CD4-positive, alpha-beta T cell treated with Interleukin-6 at 100 ng/mL for 8 hours (primary cell): ENCODE measurements at places on chromosomes 2 and 18.

GRCh38 chr2:119423811-119424210 is 7.8 kb upstream of the TMEM37 start:
- DNase-seq: no peak

- no peak for DNase-seq
Observed at GRCh38 chr2:35585972-35586371, 769.6 kb upstream of the CRIM1 start.

DNA sequence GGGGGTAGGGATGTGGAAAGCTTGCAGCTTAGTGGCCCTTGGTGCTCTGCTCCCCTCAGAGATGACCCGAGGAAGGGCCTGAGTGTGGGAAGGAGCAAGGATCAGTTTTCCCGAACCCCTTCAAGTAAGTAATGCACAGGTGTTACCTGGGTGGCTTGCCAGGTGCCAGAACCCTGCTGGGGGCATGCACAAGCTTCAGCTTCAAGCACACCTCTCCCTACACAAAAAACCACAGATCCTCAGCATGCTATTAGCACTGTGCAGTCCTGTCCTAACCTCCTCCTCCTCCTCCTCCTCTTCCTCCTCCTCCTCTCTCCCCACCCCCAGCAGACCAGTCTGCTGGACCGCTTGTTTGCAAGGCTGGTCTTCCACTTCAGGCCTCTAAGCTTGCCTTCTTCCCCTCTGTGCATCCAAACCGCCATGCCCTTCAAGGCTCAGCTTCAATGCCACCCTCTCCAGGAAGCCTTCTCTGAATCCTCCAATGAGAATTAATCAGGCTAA is 114.8 kb downstream of the ACAA2 start:
- DNase-seq: no peak

- no peak for DNase-seq
Observed at GRCh38 chr18:48328473-48329210, 80.5 kb downstream of the ZBTB7C start.

GRCh38 chr18:53909668-53910067 is 314.8 kb downstream of the MBD2 start:
- no peak for DNase-seq

DNA sequence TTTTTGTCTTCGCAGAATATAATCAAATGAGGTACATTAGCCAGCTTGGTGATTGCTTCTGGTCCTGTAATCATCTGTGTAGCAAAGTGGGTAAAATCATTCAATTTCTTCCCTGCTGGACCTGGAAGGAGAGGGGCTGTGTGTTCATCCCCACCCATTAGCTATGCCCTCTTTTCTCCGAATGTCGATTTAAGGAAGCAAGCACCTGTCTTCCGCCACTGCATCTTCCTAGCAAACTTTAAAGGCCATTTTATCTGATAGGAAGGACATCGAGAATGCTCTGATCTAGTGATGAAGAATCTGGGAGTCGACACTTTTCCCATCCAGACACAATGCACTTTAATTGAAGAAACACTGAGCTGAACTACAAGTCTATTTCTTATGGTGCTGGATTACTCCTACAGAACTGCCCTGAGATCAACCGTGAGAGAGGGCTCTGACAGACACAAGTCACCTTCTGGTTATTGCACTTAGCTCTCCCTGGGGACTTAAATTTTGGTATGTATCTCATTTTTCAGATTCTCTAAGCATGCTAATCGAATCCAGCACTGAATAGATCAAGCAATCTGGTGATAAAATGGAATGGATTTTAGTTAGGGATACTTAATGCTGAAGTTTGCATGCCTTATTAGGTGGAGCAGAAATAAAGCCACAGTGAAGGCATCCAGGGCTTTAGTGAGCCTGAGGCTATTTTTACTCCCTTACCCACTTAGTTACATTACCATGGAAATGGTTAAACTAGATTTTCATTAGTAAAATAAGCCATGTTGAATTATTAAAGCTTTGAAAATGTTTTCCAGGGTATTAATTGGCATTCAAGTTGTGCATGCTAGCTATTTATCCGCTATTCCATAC is 1.3 kb downstream of the NYAP2 start:
- DNase-seq: no peak

DNA sequence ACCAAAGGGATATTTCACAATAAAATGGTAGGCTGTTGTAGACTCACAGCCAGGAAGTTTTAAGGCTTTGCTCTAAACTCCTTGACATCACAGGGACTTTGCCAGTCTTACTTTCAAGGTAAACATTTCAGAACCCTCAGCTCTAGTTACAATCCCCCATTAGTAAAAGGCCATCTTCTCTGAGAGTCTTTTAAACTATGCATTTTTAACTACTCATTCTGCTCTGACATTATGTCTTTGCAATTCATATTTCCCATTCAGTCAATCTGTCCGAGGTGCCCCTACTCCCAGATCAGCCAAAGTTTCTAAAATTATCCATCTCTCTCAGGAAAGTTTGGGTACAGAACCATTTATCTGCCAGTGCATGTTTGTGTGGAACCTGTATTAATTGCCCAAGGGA is 1094.1 kb downstream of the TDRD15 start:
- DNase-seq: no peak

DNA sequence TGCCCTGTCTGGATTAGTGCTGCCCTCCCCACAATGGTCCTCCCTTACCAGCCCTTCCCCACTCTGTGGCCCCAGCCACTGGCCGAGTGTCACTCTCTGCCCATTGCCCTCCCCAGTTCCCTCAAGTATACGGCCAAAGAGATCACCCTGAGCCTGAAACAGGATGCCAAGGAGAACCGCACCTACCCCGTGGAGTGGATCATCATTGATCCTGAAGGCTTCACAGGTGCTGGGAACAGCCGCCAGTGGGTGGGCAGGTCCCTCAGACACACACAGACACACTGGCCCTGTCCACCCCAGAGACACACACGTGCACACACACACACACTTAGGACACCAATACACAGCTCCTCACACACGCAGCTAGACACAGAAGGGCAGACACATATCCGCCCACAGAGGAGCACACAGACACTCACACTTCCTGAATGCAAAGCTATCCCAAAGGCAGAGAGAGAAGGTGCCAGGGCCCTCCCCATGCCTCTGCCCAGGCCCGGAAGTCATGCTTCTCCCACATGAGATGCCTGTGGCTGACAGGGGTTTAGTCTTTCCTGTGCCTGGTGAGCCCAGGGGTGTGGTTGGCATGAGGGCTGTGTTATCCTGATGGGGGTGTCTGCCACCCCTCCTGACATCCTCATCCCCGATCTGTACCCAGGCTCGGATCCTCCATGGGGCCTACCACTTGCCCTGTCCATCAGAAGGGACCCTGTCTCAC is 2.9 kb downstream of the CHRND start:
- no peak for DNase-seq

DNA sequence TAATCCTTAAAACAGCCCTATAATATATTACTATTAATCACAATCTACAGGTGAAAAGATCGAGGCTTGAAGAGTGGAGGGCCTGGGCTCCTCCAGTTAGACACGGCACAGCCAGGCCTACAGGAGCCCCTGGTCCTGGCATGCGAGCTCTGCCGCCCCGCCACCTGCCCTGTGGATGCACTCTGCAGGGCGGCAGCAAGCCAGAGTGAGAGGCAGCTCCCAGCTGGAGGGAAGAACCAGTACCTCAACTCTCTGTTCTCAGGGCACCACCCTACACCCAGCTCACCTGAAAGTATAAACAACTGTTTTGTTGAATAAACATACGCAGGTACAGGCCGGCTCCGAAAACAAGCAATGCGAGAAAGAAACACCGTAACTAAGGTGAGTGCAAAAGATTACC is 34.6 kb downstream of the EIPR1 start:
- DNase-seq: no peak

- no peak for DNase-seq
Observed at GRCh38 chr18:11269257-11269656, 119.9 kb upstream of the PIEZO2 start.

DNA sequence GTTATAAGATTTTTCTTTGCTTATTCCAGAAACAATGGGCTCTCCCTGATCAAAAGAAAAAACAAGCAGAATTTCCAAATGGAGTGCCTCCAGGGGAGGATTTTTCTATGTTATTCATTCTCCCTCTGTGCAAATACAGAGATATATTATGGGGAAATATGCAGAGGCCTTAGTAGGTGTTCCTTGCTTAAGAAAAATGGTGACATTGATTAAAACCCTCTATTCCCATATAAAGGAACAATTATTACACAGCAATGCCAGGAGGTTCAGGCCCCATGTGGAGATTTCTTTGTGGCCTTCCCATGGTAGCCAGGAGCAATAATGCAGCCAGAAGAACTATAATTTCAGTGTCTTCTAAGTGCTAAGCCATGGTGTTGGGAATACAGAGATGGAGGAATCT is 255.9 kb upstream of the CXCR4 start:
- DNase-seq: no peak

- no peak for DNase-seq
Observed at GRCh38 chr18:46199515-46200147, 95.4 kb downstream of the HAUS1 start.

DNA sequence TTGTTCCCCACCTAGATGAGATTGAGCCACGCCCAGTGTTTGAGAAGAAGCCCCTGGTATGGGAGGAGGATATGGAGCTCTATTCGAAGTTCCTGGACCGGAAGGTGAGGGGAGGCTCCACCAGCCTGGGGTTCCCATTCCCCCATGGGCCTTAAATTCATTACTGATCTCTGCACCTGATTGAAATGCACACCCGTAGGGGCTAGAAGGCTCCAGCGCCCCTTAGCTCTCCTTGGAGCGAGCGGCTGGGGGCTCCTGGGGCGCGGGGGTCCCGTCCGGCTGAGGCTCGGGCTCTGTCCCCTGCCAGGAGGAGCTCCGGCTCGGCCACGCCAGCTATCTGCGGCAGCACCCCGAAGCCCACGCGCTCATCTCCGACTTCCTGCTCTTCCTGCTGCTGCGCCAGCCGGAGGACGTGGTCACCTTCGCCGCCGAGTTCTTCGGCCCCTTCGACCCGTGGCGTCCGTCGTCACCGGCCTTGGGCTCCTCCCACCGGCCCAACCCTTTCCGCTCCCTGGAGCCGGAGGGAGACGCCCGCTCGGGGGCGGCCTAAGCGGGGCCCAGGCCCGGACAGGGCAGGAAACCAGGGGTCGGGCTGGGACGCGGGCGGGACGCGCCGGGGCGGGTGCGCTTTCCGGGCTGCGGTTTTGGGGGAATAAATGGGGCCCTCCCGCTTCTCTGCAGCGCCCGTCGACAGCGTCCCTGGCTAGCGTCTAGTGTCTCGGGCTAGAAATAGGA is 10.9 kb downstream of the CATIP start:
- DNase-seq: peak; percentile 67

DNA sequence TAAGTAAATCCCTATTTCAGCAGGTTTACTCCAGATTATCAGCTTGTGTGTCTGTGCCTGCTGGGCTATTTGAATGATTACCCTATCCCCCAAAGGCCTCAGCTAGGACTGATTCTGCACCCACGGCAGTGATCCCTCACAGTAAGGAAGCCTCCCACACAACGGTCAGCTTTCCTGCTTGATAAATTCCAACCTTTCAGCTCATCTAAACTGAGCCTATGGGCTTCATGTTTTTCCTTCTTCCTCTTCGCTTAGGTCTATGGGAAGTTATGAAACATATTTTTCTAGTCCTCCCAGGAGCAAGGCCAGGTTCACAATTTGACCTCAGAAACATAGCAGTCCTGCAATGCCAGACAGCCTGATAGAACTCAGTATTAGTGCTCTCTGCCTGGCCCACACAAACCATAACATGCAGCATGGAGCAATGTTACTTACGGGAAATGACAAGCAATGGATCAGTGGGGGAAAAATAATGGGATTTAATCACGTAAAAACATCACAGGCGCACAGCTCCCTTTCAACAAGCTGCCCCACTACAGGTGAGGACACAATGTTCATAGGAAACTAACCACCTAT is 170.9 kb downstream of the ZNF521 start:
- no peak for DNase-seq

DNA sequence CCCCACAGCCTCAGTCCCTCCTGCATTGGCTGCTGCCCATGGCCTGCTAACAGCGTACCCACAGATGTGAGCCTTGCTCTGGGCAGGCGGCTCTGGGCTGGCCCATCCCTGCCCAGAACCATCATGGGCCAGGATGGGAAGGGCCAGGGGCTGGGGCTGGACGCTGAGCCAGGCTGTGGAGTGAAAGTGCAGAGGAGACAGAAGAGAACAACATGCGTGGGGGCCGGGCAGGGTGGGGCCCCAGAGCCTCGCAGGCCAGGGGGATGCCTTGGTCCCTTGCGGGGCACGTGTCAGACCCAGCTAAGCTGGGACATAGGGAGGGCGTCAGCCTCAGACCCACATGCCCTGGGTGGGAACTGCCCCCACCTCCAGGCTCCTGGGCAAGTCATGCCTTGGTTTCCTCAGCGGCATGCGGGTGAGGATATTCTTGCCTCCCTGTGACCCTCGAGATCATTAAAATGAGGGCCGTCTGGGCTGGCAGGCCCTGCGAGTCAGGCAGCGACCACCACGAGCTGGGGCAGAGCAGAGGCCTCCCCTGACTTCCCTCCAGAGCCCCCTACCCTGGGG is 27.3 kb downstream of the GPC1 start:
- DNase-seq: no peak

DNA sequence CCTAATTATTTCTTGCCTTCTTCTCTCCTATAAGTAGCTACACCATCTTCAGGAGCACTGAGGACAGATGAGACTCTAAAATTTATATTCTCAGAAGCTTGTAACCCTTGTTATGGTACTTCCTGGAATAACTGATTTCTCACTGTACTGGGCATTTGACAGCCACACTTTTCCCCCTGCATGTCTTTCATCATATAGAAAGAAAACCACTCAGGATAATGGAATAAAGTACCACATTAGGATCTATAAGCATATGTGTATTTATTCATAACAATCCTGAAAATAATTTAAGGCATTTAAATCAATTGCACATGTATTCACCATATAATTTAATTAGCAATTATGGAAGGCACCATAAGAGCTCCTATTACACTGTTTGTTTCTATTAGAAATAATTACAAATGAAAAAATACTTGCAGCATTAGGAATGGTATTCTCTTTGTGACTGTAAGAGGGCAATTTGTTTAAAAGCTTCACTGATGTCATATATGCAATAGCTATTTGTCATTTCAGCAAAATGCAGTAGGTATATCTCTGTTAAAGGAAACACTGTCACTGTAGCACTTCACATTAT is 216.9 kb upstream of the FSHR start:
- DNase-seq: no peak

DNA sequence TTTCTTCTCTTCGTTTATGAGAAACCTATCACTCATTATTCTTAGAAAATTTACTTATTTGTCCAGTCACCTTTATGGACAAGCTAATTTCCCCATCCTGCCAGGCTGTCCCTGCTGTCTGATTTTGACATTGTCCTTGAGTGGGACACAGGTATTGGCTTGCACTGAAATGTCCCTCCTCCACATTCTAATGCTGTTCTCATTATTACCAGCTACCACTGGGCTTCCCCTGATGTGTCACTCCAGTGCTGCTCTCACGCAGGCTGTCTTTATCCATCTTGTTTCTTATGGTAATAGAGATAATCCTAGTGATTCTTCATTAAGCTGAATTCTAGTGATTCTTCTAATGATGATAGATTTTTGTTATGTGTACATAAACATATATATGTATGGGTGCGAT is 48.1 kb upstream of the RBMS1 start:
- DNase-seq: no peak

DNA sequence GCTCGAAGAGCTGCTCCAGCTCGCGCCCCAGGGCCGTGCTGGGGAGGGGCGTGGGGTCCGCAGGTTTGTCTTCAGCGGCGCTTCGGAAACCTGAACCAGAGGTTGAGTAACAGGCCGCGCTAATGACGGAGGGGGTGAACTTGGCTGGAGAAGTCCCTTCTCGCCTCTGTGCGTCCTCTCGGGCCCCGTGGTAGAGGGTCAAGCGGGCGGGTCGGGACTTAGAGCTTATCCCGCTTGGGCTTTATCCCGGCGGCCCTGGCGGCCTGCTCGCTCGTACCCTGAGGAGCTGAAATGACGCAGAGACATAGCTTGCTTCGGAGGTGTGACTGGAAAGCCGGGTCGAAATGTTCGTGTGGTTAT is 479 bp downstream of the RNMT start:
- no peak for DNase-seq

GRCh38 chr2:175126661-175127060 is 41.3 kb downstream of the ATF2 start:
- no peak for DNase-seq
